ENCODE measurements at places on chromosomes 12 and 14.

- no peak for DNase-seq
Measured at GRCh38 chr12:116301621-116302020, 24.1 kb upstream of the MED13L start.

- DNase-seq, result no peak
Measured at GRCh38 chr14:24130717-24131548, 474 bp downstream of the FITM1 start.

DNA sequence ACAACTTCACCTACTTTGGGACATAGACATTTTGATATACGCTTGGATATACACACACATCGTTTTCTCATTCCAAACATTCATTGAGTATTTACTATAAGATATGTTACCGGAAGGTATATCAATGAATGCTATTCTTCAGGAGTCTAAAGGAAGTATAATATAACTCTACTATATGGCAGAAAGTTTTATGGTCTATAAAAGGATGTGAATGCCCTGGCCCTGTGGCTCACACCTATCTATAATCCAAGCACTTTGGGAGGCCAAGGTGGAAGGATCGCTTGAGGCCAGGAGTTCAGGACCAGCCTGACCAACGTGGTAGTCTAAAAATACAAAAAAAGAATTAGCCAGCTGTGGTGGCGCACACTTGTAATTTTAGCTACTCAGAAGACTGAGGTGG lies 5.6 kb downstream of the NRIP2 start:
- DNase-seq, result no peak

- no peak for DNase-seq
Measured at GRCh38 chr14:69313176-69313575, 53.2 kb downstream of the GALNT16 start.

DNA sequence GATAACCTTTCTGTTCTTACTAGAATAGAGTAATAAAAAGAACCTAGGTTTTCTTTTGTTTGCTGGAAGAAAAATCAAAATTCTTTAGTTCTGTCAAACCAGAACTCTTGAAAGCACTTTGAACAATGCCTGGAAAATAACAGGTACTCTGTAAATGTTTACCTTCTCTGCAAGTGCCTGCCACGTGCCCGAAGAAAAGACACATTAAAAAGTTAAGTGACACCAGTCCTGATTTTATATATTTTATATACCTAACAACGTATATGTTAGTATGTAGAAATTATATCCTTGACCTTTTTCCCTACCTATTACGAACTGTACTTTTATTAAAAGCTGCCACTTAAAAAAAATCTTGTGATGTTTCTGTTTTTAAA lies 976 bp downstream of the THAP2 start:
- no peak for DNase-seq

DNA sequence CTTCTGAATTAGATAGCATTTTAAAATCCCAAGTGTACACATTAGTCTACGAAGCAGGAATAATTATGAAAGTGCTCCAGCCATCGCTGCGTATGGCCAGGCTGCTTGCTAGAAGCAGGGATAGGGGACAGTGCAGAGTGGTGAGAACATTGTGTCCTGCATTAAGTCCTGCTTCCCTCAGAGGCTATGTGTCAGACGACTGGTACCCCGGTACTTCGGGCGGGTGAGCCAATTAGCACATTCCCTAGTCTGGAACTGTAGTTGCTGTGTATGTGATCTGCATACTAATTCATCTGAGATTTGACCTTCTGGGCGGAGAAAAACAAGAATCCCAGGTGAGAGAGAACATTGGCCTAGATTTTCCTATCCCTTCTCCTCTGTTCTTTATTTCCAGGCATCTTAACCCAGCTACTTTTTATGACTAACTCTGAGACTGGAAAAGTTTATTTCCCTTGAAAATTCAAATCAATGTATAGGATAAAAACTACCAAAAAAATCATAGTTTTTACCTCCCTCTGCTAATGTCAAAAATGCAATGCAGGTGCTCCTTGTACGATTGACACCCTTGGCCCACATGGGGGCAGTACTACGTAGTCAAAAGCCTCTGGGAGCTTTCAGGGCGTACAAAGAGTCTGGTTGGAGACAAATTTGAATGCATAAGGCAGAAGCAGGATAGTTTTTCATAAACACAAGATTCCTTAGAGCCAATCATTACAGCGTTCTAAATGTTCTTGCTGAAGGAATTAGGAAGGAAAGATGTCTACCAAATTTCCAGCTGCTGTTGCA lies 764.3 kb downstream of the NOVA1 start:
- no peak for DNase-seq

DNA sequence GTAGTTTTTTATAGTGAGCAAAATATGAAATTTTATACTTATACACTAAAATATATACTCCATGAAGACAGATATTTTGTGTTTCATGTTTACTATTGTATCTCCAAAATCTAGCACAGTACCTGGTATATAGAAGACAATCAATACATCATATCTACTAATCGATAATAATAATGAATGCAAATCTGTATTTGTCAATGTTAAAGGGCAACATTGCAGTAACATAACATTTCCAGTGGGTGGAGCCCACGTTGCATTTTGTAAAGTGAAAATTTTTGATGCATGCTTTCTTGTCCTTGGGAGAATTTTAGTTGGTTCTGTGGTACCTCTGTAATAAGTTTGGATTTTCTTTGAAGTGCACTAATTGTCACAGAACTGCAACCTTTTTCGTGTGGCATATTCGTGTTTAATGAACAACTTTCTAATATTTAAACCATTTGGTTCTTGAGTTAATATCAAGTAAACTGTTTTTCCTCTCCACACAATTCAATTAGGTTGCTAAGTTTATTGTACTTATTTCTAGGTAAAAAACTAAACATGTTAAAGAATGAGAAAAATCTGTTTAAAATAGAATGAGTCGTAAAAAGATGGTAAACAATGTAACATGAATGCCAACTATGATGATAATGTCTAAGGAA lies 47.4 kb downstream of the AVPR1A start:
- DNase-seq, result no peak

GRCh38 chr12:76047060-76047459 lies 15.5 kb upstream of the PHLDA1 start:
- DNase-seq, result no peak

GRCh38 chr14:105495101-105495989 lies 4.3 kb downstream of the TEDC1 start:
- DNase-seq, result no peak

- no peak for DNase-seq
Measured at GRCh38 chr12:70043490-70044138, 199.6 kb upstream of the CNOT2 start.

- no peak for DNase-seq
Measured at GRCh38 chr14:86999036-86999435, 993.9 kb downstream of the GALC start.

- DNase-seq, result no peak
Measured at GRCh38 chr12:125143491-125143890, 78.3 kb downstream of the AACS start.

All from activated T-cell treated with anti-CD3 and anti-CD28 coated beads for 48 hours (primary cell).